Stimulated activated CD4-positive, alpha-beta T cell treated with anti-CD3 and anti-CD28 coated beads, Interleukin-1b, Interleukin-23, amount 100 ng/mL, for 24 hours (primary cell): ENCODE measurements at places on chromosomes 1 and 21.

- DNase-seq = no peak
Measured at GRCh38 chr1:36542962-36543515, 60.3 kb upstream of the CSF3R start.

DNA sequence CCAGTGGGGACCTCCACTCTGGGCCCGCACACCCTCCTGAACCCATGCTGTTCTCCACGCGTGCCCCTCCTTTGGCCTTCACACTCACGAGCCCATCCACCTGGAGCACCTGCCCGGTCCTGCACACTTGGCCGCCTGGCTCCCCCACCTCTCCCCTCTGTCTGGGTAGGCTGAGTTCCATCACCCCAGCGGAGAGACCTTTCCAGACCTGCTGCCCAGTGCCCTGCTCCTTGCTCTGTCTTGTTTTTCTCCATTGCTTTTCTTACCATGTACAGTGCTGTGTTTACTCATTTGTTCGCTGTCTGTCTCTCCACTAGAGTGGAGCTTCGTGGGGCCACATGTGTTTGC is 351.0 kb upstream of the VAMP3 start:
- DNase-seq = no peak

DNA sequence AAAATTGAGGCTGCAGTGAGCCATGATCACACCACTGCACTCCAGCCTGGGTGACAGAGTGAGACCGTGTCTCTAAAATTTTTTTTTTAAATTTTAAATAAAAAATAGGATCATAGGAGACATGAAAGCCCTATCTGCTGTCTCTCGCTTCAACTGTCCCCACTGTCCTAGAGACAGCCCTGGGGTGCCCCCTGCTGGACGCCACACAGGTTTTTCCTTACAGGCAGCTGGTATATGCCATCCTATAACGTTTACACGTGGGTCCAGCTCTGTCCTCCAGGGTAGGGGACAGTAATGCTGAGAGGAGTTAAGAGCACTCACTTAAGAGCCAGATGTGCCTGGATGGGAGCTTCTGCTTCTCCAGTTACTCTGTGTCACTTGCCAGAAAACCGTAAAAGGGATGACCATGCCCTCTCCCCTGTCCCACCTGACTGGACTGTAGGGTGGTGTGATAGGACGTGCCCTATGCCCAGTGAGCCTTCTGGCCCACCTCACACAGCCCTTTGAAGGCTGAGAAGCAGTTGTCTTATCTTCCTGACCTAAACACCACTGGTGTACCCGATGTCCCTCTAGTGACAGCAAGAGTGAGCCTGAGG is 8.5 kb downstream of the FBXO2 start:
- peak; percentile 66 for DNase-seq

GRCh38 chr1:186519982-186520381 is 59.1 kb upstream of the PDC start:
- no peak for DNase-seq

DNA sequence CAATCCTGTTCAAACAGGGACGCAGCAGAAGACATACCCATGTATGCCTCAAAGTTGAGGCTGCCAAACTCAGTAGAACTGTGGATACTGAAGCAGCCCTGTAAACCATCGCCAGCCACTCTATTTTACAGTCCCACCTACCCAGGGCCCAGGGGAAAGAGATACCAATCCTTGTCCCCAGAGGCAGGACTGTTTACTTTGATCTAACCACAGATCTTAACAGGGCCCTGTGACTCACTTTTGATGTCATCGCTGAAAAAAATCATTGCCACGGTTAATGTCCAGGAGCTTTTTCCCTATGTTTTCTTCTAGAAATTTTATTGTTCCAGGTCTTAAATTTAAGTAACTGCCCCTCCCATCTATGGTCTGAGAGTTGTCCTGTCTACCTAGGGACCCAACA is 538.4 kb upstream of the NCAM2 start:
- no peak for DNase-seq

DNA sequence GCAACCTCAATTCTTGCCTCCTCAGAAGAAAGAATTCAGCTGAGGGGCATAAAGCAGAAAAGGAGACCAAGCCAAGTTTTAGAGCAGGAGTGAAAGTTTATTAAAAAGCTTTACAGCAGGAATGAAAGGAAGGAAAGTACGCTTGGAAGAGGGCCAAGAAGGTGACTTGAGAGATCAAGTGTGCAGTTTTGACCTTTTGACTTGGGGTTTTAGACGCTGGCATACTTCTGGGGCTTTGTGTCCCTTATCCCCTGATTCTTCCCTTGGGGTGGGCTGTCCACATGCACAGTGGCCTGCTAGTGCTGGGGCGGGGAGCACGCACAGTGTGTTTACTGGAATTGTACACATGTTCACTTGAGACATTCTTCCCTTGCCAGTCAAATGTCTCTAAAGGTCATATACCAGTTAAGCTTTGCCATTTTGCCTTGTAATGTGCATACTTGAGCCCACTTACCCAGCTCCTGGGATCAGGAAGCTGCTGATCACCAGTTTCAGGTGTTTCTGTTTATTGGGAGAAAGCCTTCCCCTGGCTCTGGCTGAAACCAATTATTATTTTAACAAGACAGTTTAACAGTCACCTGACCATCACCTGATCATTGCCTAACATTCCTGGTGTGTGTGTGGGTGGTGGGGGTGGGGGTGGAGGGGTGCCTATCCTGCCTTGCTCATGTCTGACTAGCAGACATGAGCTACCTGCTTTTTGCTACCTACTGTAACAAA is 36.2 kb downstream of the UTP25 start:
- no peak for DNase-seq

DNA sequence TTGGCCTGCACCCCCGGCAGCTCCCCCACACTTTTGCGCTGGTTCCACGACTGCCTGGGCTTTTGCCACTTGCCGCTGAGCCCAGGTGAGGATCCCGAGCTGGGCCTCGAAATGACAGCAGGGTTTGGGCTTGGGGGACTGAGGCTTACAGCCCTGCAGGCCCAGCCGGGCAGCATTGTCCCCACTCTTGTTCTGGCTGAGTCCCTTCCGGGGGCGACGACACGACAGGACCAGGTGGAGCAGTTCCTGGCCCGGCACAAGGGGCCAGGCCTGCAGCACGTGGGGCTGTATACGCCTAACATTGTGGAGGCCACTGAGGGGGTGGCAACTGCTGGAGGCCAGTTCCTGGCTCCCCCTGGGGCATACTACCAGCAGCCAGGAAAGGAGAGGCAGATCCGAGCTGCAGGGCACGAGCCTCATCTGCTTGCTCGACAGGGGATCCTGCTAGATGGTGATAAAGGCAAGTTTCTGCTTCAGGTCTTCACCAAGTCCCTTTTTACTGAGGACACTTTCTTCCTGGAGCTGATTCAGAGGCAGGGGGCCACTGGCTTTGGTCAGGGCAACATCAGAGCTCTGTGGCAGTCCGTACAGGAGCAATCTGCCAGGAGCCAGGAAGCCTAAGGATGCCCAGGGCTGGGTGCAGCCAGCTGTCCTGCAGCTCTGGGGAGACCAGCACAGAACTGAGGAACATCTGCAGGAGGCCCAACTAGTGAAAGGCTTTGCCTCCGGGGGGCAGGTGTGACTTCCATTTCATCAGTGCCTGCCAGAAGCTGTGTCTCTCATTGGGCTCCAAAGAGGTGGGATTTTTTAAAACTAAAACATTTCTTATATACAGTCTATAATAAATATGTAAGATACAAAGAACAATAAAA is 1.2 kb downstream of the HPDL start:
- DNase-seq = no peak

DNA sequence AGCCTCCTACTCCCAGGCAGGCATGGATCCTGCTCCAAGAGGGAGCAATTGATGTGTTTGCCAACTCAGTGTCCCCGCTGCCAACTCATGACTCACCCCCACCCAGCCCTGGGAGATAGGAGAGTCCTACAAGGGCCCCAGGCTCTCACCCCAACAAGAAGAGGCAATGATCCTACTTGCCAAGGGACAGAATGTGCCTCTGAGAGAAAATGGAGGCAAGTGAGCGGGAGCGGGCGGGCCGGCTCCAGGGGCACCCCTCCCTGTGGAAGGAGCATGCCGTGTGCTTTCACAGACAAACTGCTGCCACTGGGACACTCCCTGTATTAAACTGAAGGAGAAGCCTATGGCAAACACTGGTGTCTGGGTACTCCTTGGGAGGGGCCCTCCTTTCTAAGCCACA is 16.7 kb downstream of the PKP1 start:
- DNase-seq = no peak

DNA sequence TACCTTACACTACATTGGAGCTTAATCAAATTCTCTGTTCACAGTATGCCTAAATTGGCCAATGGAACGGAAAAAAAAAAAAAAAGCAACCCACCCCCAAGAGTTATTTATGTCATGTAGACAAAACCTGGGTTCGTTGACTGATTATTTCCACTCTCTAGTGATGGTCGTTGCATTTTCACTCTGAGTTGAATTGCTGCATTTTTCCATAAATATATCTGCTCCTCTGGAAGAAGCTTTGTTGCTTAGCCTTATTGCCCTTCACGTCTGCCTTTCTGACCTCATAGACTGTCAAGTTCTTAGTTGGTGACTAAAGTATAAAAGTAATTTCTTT is 90.2 kb upstream of the RUNX1 start:
- no peak for DNase-seq

DNA sequence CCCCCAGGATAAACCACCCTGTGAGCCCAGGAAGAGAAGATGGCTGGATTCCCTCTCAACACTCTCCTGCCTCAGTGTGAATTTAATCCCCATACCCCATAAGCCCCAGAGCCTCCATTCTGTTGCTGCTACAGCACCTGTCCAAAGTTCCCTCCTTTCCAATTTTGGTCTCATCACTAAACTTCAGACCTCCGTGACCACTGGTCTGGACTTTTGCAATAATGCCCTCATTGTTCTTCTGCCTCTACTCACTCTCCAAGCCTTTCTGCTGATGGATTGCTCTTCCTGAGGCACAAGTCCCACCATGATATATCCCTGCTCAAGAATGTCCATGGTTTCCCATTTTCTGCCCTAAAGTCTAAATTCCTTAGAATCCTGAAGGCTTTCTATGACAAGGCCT is 83.2 kb downstream of the CD58 start:
- no peak for DNase-seq

DNA sequence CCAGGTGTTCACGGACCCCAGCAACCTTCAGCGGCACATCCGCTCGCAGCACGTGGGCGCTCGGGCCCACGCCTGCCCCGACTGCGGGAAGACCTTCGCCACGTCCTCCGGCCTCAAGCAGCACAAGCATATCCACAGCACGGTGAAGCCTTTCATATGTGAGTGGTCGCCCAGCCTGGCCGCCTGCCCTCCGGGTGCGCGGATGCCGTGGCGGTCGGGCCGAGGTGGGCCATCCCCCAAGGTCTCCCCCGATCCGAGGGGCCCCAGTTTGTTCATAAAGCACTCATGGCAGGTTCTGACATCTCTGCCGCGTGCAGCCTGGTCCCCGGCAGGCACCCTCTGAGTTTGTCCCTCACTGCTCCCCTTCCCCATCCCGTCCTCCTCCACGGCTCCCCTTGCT is 49.0 kb upstream of the ARHGEF16 start:
- no peak for DNase-seq

GRCh38 chr1:7931446-7931812 is 9.2 kb downstream of the TNFRSF9 start:
- DNase-seq = no peak

GRCh38 chr1:109254621-109255096 is 5.3 kb downstream of the CELSR2 start:
- DNase-seq = no peak

DNA sequence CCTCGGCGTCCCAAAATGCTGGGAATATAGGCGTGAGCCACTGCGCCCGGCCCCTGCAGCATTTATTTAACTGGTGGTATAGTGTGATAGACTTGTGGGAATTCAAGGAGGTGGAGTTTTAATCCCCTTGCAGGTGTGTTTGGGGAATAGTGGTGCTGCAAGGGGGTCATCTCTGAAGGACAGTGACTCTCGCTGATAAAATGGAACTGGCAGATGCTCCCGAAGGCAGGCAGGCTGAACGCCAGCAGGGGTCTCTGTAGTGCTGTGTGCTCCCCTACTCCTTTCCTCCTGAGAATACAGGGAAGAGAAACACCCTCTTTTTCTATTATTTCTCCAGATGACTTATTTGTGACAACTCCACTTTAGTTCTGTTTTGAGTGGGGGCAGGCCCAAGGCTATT is 4.0 kb downstream of the OSCP1 start:
- DNase-seq = no peak

DNA sequence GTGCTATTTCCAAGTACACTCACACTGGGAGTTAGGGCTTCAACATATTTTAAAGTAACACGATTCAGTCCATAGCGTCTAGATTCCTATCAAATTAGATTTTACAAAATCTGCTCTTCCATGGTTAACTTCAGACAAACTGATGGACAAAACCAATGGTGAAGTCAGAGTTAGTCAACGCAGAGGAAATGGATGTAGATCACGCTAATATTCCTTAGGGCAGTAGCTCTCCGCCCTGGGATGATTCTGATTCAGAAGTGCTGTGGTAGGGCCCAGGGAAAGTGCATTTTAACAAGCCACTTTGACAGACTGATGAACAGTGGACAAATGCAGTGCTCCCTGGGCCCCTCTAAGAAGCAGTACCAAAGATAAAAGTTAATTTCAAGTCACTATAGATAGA is 83.2 kb downstream of the HIVEP3 start:
- no peak for DNase-seq

GRCh38 chr1:242522996-242523718 is 1.3 kb downstream of the PLD5 start:
- DNase-seq = no peak

DNA sequence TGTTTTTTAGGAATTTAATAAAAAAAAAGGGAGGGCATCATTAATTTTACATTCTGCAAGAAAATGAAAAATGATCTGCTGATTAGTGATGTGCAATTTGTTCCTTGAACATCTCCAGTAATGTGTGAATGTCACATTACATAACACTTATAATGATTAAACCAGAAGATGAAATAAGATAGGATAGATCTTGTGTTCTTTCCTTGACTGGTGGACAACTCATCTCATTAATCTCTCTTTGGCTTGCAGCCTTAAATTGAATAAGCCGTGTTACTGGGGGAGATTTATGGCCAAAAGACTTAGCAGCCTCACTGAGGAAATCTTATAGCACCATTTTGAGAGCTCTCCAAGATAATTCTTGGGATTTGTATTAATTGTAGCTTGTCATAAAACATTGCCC is 217.2 kb downstream of the ST6GALNAC3 start:
- no peak for DNase-seq

DNA sequence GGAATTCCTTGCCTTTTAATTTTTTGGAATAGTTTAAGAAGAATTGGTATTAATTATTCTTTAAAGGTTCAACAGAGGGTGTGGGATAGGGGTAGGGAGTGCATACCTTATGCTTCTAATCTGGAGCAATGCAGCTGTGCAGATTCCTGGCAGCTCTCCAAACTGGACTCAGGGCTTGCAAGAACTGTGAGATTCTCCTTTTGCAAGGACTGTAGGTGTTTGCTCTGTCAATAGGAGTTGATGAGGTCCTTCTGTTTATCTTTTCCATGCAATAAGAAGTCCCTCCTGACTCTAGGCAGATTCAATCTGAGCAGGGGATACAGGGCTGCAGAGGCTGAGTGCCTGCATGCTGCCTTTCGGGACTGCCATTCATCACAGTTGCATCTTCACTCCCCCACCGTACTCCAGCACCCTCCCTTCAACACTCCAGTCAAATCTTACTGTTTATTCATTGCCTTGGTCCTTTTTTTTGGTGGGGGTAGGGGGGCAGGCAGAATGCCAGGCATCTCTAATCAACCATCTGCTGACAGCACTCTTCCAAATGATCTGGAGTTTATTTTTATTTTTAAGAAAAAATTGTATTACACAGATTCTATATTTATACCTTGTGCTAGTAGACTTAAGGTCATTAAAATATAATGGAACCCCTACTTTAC is 122.3 kb downstream of the DISC1 start:
- DNase-seq = no peak

- DNase-seq = no peak
Measured at GRCh38 chr1:36847761-36848160, 186.6 kb downstream of the GRIK3 start.
